ENCODE measurements at places on chromosomes 1 and 21.

GRCh38 chr1:113734357-113735055, 24.8 kb downstream of the PHTF1 start:
- DNase-seq, result no peak

DNA sequence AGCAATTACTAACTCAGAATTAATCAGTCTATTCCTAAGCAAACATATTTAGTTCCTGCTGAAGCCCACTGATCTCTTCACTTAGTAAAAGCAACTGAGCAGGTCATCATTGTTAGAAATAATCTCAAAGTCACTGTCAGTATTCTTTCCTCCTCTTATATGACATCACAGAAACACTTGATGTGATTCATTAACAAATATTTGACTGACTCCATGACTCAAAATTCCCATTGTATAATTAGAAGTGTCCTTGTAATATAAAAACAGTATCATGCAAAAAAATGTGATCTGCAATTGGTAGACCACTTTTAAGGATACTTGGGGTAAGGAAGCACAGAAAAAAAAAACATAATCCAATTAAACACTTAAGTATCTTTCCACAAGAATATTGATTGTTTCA, 194.4 kb downstream of the DPYD start:
- no peak for DNase-seq

GRCh38 chr21:39180429-39181019, 2.7 kb downstream of the PSMG1 start:
- no peak for DNase-seq

DNA sequence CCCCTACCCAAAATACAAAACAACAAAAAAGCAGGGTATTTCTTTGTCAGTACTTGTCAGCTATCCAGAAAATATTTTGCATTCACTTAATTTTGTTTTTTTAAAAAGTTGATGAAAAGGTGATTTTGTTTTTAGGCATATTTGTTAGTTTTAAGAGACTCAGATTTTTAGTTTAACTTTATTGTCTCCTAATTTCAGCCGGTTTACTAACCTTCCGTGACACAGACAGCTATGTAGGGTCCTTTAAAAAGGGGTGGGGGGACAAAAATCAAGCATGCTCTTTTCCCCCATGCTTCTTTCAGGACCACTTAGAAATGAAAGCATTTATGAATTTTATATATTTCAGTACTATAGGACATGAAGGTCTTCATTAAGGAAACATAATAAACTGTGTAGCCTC, 1.6 kb downstream of the PBX1 start:
- no peak for DNase-seq

- no peak for DNase-seq
Measured at GRCh38 chr1:8821084-8821483, 3.6 kb upstream of the RERE start.

DNA sequence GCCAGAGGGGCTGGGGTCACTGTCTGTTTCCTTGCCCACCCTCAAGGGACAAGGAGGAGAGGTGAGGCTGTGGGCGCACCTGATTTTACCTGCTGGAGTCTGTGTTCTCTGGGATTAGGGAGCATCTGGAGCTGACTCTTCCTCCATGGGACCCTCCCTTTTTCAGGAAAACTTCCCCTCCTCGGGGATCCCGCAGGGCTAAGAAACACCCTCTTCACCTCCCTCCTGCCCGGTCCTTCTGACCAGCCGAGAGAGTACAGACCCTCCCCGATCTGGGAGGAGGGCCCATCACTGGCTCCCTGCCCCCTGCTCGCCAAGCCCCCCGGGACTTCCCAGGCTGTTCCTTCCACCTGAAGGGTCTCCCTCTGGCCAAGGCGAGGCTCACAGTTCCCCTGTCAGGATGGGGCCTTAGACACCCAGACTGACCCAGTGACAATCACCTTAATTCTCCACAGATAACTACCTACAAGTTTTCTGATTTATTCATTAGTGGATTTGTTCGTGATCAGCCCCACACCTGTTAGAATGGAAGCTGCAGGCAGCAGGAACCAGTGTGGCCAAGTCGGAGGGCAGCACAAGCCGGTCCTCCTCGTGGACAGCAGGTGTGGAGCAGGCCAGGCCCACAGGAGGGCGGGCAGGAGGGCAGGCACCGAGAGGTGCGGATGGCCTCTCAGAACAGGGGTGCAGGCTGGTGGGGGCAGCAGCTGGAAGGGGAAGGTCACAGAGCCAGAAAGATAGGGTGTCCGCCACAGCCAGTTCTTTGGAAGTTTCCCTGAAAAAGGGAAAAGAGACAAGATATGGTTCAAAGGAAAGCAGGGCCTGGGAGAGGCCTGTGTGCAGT, 15.9 kb upstream of the SAMD11 start:
- DNase-seq, result no peak

DNA sequence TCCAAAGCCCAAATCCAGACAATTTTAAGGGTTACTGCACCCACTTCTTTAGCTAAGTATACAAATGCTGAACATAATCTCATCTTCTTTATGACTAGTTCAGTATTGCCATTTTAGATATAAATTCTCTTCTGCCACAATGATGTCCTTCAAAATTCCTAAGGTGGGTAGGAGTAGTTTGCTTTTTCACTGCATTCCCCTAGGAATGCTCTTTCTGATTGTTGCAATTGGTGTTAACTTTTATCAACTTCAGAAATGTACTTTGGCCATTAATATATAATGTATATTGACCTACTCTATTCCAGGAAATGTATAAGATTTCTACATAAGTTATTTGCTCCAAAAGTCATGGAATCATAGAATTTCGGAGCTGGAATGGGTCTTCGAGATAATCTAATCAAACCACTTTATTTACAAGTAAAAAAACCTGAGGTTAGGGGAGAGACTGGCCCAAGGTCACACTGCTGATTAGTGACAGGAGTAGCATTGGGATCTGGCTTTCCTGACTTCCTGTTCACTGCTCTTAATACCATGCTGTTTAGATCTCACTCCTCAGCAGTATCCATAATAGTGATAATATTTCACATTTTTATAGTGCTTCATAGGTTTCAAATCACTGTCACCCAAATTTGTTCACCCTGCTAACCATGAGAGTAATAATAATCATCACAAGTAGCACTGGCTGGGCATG, 46.4 kb upstream of the RASAL2 start:
- no peak for DNase-seq

GRCh38 chr1:46412893-46413595, 18.9 kb downstream of the FAAH start:
- DNase-seq, result no peak

- DNase-seq, result no peak
Measured at GRCh38 chr1:113369040-113369439, 21.3 kb upstream of the MAGI3 start.

DNA sequence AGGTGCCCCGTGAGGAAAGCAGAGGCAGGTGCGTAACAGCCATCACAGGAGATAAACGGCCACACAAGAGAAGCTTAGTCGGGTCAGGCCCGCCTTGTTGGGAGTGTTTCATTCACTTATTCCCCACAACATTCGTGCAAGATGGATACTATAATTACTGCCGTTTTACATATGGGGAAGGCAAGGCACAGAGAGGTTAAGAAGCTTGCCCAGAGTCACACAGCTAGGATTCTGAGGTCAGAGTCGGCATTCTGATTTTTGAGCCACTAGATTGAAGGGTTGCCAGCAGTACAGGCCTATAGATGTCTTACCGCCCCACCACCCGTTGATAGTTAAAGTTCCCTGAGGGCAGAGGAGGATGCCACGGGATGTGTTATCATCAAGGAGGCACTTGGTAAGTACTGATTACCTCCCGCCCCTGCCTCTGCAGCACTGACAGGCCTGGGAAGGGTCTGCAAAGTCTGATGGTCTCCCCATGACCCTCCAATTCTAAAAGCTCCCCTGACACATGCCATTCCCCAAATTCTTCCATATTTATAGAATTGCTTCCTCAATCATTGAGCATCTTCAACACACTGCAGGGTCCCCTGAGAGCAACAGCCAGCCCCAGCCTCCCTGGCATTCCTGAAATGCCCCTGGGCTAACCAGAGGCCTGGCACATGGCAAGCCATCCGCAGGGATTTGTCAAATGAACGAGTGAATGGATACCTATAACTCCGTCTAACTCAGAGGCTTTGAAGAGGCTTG, 74.7 kb upstream of the CLDN14 start:
- DNase-seq, result no peak

DNA sequence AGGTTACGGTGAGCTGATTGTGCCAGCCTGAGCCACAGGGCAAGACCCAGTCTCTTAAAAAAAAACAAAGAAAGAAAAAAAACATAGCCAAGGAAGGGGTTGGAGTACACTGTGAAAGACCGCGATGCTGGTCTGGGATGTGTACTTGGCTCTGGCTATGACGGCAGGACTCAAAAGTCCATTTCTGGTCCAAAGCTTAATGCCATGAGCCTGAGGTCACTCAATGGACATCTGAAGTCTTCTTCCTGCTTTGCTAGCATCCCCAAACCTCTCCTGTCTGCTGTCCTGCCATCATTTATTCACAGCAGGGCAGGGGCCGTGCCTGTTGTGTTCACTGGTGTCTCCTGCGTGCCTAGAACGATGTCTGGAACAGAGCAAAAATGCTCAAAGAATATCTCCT, 1.5 kb upstream of the ARHGEF10L start:
- no peak for DNase-seq

DNA sequence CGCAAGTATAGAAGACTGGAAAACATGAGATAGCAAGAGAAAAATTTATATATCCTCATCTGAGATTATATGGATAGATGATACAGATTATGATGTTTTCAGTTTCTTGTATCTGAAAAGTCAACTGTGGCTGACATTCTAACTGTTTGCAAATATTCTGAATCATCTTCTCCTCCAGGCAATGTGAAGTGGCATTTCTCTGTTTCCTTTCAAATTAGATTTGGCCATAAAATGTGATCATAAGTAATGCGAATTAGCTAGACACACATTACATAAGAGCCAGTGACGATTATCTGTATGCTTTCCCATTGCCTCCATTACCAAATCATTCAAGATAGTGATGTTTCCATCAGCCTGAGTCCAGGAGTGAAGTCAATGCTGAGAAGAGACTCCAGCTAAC, 265.2 kb downstream of the BRINP3 start:
- DNase-seq, result no peak

DNA sequence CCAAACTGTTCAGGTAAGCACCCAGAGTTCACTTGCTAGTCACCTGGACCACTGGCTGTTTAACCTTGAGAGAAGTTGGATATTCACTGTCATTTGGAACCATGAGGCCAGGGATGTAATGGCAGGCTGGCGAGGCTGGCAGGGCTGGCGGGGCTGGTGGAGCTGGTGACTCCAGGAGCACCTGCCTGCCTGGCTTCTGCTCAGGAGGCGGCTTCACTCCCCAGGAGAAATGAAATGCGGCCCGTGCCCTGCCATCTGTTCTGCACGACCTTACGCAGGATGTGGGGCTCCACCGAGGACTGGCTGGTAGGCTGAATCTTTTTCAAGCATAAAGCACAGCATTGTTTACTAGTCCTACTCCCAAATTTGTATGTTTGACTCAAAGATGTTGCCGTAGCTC, 22.7 kb upstream of the MX1 start:
- no peak for DNase-seq

- DNase-seq, result no peak
Measured at GRCh38 chr1:202367271-202367670, 18.8 kb downstream of the PPP1R12B start.

DNA sequence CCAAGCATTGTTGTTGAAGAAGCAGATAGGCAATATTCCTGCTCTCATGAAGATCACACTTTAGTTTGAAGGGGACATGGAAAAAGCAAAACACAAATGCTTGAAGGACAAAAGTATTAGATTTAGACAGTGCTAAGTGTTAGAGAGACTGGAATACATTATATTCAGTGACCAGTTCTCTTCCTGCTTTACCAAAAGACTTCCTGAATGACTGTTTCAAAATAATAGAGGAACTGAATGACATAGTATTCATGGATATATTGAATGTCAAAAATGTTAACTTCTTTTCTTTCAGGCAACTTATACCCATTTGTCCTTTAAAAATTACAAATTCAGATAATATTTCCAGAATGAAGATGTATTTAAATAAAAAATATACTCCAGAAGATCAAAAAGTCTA, 178.0 kb upstream of the IVNS1ABP start:
- DNase-seq, result no peak

- no peak for DNase-seq
Measured at GRCh38 chr1:162710345-162710744, 78.1 kb downstream of the DDR2 start.

DNA sequence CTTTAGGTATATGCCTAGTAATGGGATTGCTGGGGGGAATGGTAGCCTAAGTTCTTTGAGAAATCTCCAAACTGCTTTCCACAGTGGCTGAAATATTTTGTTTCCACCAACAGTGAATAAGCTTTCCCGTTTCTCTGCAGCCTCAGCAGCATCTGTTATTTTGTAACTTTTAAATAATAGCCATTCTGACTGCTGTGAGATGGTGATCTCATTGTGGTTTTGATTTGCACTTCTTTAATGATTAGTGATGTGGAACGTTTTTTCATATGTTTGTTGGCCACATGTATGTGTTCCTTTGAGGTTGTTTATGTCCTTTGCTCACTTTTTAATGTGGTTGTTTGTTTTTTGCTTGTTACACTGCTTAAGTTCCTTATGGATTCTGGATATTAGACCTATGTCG, 237.4 kb downstream of the CENPF start:
- DNase-seq, result no peak

GRCh38 chr21:31371715-31372470, 27.8 kb upstream of the TIAM1 start:
- no peak for DNase-seq

- no peak for DNase-seq
Measured at GRCh38 chr1:216310776-216311175, 112.5 kb downstream of the USH2A start.

DNA sequence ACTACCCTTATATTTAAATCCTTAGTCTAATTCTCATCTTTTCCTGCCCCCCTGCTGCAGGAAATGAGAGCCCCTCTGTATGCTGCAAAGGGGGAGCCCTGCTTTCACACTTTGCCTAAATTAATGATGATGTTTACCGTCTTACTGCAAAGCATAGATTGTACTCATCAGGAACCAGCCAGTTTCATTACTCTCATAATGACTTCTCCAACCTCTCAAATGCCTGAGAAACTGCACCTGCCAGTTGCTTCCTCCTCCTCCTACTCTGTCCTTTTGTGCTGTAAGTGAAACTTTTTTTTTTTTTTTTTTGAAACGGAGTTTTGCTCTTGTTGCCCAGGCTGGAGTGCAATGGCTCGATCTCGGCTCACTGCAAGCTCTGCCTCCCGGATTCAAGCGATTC, 101.7 kb downstream of the ADSS2 start:
- no peak for DNase-seq
